ENCODE measurements at places on chromosomes 5 and 9. TPM values are rescaled to one million over a fixed set of nuclear protein-coding genes. Genes with fewer than 3 reads are reported as not detected.

The SLC34A3 gene
- polyA plus RNA-seq, result not detected

The PRRX2 gene
- 6.7 TPM for polyA plus RNA-seq

The RETREG1 gene
- polyA plus RNA-seq, result 7.1 TPM

DNA sequence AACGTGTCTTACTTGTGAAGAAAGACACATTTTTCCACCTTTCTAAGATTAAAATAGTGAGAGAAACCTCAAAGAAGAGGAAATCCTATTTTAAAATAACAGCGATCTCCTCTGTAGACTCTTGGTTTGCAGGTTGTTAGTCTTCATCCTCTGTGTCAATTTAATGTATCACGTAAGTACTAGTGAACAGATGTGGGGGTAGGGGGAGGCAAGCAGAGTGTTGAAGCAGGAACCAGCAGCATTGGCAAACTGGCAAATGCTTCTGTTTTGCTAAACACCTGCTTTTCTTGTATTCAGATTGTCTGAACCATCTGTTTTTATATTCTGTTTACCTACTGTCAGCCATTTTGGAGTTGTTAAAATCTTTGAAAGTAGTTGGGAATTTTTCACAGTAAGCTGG, 159.3 kb upstream of the TLX3 start:
- no peak for DNase-seq

DNA sequence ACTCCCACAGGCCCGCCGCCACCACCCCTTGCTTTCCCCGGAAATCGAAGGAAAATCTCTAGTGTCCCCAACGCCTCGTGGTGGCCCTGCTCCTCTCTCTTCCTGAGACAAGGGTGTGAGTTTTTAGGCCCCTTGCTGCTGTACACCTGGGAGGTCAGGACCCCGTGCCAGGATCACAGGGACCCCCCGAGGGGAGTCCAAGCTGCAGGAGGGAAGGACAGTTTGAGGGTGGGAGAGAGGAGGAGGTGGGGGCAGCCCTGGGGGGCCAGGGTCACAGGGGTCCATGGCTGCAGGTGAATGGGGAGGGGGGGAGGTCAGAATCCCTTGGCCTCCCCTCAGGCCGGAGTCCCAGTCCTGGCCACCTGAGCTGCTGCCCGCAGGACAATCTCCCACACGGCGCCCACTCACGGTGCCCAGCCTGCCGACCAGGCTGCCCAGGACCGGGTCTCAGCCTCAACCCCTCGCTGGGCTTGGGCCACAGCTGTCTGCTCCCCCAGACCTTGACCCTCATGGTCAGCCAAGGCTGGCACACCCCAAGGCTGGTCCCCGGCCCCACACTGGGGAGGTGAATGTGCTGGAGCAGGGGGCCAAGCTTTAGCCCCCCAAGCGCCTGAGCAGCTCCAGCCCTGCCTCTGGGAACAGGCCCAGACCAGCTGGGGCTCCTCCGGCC, 19.9 kb downstream of the TPPP start:
- no peak for DNase-seq

- peak; percentile 30 for DNase-seq
These were observed 665 bp upstream of the LVRN start for GRCh38 chr5:115961381-115962238.

GRCh38 chr5:120872297-120872696, 408.2 kb downstream of the PRR16 start:
- DNase-seq, result no peak

DNA sequence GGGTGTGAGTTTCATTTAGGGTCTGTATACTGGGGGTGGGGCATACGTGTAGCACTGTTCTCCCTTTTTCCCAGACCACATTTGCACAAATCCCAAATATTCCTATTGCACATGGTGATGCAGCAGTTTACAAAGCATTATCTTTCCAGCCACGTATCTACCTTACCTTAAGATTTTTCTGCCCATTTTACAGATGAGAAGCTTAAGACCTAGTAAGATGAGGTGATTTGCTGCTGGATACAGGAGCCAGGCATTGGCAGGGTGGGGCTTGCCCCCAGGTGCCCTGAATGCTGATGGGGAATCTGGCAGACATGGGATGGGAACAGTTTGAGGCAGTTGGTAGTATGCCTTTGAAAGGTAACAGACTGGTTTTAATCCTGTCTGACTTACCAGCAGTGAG, 12.5 kb downstream of the LHX2 start:
- DNase-seq, result no peak

Measured in stomach (tissue), 19 donors.